ENCODE measurements at places on chromosomes 16 and 17.
A peak's percentile ranks its signal among the peaks of the same experiment; 100 is the strongest.

- DNase-seq: no peak
Measured at GRCh38 chr16:84614623-84614967, 3.3 kb downstream of the COTL1 start.

- DNase-seq: no peak
Measured at GRCh38 chr17:62921817-62922216, 44.2 kb upstream of the TANC2 start.

DNA sequence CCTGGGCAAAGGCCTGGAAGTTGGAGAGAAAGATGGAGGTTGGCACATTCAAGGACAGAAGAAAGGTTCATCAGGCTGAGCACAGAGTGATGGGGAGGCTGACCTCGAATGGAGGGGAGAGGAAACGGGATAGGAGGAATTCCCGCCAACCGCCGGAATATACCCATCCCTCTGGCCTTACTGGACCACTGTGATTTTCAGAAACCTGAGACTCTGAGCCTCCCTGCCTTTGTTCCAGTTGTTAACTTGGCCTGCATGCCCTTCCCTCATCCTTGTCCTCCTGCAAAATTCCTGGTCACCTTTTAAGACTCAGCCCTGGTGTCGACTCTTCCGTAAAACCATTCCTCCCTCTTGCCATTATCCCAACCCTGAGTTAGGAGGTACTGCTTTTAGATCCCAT, 107.6 kb downstream of the VAT1L start:
- no peak for DNase-seq

DNA sequence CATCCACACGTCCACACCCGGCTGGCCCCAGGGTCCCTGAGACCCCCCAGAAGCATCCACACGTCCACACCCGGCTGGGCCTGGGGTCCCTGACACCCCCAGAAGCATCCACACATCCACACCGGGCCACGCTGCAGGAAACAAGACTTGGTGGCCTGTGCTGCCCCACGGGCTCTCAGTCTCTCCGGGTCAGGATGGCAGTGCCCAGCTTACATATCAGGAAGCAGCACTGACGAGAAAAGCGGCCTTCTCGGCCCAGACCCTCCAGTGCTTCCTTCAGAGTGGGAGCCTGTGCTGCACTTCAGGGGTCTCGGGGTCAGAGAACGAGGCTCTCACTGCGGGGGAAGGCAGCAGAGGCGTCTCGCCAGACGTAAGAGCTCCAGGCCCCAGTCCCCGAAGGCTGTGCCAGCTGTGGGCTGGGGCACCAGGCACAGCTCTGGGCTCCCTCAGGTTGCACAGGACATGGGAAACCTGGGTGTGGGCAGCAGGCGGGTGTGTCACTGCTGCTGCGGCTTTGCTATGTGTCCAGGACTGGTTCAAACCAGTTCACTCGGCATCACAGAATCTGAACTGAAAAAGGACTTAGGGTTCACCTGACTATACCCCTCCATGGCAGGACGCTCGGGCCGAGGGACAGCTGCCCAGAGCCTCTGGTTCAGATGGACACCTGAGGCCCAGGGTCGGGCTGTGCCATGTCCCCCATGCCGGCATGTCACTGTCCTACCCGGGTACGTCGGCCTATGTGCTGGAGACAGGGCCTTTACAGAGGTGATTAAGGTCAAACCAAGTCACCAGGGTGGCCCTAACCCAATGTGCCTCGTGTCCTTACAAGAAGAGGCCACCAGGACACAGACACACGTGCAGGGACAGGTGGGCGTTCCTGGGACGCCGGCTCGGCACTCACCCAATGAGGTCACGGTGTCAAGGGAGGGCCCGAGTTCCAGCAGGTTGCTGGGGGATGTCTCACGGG, 40.2 kb upstream of the CHMP6 start:
- DNase-seq: no peak

DNA sequence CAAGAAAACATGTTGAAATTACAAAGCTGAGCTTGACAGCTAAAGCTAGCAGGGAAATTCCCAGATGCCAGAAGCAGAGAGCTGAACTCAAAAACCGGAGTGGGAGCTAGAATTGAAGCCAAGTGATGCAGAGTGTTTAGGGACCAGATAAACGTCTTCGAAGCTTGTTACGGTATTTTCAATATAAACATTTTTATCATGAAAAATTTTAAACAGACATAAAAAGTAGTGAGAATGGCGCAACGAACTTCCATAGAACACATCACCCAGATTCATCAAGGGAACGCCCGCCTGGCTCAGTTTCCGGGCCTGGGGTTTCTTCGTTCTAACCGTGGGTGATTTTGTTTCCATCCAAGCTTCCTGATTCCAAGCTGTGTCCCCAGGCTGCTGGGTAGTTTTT, 18.1 kb downstream of the SPNS2 start:
- DNase-seq: no peak

DNA sequence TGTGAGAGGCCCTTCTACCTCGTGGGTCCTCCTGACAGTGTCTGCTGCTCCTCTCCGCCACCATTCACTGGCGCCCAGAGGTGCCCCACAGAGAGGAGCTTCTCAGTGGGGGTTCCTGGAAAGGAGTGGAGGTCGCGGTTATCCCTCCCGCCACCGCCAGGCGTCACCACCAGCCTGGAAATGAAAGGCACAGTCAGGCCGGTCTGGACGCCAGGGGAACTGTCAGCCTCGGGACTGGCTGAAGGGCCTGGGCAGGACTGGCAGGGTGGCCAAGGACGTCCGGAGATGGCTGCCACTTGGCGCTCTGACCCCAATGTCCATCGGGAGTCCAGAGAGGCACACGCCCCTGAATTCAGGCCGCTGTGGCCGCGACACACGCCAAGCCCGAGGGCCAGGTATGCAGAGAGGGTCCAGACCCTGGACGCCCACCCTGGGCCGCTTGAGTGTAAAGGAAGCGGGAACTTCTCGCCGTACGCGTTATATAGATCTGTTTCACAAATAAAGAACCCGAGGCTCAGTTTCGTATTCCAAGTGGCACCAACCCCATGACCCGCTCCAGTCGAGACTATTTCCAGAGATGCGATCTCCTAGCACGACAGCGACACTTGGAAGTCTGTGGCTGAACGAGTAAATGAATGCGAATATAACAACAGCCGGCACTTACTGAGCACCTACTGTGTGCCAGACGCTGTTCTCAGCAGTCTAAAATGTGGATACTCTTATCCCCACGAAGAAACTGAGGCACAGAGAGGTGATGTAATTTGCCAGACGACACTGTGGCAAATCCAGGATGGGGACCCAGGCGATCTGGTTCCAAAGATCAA, 7.6 kb upstream of the NXPH3 start:
- peak; percentile 86 for DNase-seq

GRCh38 chr17:75996665-75997590, 3.7 kb upstream of the CDK3 start:
- no peak for DNase-seq

DNA sequence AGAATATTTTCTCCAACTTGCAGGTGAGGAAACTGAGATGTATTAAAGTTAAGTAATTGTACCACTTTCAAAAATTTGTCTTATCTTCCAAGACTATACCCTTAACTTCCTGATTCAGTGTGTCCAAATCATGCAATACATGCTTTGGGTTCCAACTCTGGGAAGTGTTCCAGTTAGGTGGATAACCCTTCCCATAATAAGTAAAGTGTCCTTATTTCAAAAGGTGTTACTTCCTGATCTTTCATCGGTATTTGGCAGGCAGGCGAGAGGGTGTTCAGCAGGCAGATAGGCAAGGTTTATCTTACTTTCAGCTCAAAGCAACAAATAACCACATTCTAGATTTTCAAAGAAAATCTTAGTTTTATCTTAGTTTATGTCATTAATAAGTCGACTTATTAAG, 46.3 kb upstream of the ARHGAP44 start:
- DNase-seq: no peak

DNA sequence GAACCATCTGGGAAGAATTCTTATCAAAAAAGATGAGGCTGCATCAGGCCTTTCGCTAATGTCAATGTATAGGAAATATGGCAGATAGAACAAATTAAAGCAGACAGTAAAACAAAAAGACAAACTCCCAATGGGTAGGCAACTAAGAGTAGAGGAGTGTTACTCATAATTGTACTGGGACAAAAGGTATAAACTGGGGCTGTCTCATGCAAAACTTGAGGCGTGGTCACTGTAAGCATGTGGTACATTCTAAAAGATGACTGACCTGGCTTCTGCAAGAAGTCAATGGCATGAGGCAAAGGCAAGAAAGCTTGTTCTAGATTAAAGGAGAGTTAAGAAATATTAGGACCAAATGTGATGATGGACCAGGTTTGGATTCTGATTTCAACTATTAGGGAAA, 26.7 kb downstream of the SMIM36 start:
- DNase-seq: no peak

DNA sequence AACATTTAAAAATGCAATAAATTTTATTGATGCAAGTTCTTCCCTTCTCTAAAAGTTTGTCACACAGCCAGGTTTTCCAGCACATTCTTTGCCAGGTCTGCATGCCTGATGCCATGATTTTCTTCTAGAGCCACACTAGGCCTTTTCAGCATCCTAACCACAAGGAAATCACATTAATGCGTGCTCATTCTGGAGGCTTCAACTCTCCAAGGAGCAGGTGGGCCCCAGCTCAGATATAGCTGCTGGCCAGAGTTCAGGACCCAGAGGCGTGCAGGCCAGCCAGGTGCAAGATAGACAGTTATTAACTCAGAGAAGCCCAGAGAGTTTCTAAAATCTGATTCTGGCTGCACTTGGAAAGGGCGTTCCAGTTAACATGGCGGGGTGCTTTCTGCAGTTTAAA, 124.5 kb upstream of the MAF start:
- DNase-seq: no peak

- DNase-seq: no peak
Measured at GRCh38 chr17:79776376-79777119, 1.4 kb upstream of the CBX2 start.

DNA sequence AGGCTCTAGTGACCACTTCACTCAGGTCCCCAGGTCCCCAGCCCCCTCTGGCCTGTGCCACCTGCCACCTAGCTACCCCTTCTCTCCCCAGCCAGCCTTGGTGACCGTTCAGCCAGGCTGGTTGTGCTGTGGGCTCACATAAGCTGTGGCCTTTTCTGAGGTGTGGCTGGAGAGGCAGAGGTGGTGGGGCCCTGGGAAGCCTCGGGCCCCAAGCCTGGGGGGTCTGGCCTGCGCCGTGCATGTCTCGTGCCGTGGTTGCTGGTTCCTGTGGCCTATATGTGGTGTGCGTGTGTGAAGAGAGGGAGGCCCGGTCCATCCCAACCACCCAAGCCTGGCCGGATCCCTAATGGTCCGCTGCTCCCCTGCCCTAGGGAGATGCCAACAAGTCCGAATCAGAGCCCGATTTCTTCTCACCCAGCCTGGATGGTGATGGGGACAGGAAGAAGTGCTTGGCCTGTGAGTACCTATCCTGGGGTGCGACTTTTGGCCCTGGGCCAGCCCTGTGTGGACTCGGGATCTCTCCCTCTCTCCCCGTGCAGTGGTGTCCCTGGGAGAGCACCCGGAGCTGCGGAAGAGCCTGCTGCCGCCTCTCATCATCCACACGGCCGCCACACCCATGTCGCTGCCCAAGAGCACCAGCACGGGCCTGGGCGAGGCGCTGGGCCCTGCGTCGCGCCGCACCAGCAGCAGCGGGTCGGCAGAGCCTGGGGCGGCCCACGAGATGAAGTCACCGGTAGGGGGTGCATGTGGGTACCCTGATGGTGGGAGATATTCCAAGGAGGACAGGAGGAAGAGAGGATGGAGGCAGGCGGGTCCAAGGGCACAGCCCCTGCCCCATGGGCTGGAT, 35.9 kb downstream of the CACNA1G start:
- no peak for DNase-seq

DNA sequence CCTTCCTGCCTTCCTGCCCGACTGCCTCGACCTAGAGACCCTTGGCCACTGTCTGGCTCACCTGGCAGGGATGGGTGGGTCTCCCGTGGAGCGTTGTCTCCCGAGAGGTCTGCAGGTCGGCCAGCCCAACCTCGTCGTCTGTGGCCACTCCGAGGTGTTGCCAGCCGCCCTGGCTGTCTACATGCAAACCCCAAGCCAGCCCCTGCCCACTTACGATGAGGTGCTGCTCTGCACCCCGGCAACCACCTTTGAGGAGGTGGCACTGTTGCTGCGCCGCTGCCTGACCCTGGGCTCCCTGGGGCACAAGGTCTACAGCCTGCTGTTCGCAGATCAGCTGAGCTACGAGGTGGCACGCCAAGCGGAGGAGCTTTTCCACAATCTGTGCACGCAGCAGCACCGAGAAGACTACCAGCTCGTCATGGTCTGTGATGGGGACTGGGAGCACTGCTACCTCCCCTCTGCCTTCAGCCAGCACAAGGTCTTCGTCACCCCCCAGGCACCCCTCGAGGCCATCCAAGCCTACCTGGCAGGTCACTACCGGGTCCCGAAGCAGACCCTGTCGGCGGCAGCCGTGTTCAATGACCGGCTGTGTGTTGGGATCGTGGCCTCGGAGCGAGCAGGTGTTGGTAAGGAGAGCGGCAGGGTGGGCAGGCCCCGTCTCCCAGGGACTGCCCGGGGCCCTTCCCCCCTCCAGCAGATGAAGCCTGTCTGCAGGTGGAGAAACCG, 75.1 kb upstream of the ENDOV start:
- no peak for DNase-seq

DNA sequence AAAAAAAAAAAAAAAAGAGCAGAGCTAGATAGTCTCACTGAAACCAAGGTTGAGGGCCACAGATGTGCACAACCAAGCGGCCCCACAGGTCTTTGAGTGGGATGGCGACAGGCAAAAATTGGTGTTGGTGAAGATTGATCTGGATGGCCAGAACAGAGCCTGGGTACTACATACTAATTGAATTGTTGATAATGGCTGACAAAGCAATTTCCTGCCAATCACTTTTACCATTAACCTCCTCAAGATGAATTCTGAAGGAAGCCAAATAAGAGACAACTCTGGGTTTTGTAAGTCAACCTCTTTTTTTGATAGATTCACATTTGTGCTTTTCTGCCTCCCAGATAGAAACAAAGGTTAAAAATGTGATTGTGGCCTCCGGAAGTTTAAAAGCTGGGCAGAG, 19.4 kb upstream of the HS3ST3B1 start:
- DNase-seq: no peak

DNA sequence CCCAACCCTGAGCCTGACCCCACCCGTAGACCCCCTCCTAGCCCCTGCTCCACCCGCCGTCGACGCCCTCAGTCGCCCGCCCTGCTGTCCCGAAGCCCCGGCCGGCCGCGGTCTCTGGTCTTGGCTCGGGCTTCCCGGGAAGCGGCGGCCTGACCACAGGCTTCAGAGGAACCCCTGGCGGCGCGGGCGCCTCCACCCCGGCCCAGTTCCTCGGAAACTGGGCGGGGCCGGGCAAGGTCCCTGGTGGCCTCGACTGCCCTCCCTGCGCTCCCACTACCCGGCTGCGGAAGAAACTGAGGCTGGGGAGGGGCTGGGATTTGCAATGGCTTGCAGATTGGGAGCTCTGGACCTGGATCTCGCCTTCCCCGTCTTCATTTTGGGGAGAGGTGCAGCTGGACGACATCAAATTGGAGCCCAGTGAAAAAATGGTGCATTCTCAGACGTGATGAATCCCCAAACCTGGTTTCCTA, 692 bp upstream of the SOCS1 start:
- DNase-seq: peak; percentile 40

- DNase-seq: peak; percentile 11
Measured at GRCh38 chr16:1612320-1613111, at the start of gene CRAMP1. CRAMP1 (plus strand) TSS chr16:1612360; CDS start chr16:1614640, 2,280 bp downstream.

DNA sequence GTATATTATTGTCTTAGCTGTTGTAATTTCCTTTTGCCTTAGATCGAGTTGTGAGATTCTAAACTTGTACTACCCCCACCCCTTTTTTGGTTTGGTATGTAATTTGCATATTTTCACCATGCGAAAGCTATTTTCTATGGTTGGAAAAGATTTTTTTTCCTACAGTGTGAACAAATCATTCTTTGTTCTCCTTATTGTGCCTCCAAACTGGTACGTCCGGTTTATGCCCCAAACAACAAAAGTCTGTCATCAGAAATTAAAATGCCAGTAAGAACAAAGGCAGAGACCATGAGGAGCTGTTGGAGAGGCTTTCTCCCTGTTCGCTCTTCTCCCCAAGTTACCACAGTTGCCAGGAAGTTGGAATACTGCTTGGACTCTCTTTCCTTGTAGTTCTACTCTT, 66.1 kb downstream of the BCAS3 start:
- DNase-seq: no peak
